Esophagus squamous epithelium (tissue), 5 donors: ENCODE measurements at places on chromosomes 4 and X.

- no peak for DNase-seq
These were observed 202.3 kb downstream of the NDST4 start for GRCh38 chr4:114911111-114911510.

- no peak for DNase-seq
These were observed 111.8 kb downstream of the TRAPPC11 start for GRCh38 chr4:183770906-183771305.

DNA sequence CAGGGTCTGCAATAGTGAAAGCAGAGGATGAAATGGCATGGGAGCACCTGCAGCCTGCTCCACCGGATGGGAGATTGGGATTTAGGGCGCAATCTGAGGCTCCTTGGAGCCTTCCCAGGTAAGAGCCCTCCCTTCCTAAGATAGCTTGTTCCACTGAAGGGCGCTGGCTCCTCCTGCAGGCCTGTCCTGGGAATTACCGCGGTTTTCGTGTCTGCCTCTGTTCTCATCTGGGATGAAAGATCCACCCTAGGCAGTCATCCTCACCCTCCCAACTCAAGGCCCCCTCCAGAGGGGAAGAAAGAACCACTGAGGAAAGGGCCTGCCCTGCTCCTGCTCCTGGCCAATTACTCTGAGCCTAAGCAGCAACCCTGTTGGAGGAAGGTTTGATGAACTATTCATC is 547.5 kb downstream of the SMARCA1 start:
- no peak for DNase-seq

- no peak for DNase-seq
These were observed 102.6 kb downstream of the MMRN1 start for GRCh38 chr4:89997171-89997704.

DNA sequence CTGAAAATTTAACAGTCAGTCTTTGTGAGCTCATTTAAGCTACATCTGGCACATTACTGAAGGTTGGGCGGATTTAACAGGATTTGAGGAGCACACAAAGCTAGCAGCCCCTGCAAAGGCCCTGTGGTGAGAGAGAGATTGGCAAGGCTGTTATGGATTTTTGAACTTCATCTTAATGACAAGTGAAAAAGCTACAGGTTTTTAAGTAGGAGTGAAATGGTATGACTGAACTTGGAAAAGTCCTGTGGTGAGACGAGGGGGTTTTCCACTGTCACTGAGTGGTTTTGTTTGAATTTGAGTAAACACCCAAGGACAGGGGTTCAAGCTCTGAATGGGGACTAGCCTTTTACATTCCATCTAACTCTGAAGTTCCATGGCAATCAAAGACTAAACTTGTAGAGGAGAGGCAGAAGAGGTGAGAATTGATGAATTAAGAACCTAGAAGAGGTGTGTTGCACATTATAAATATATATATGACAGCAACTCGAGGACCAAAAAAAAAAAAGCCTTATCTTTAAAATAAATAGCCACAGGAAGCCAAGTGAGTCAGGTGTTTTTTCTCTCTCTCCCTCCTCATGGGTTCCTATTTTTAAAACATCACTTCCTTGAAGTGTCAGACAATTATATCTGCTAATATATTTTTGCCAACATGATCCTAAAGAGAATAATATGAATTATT is 47.8 kb upstream of the CLNK start:
- no peak for DNase-seq

GRCh38 chr4:126548890-126549289 is 1083.9 kb upstream of the INTU start:
- no peak for DNase-seq

DNA sequence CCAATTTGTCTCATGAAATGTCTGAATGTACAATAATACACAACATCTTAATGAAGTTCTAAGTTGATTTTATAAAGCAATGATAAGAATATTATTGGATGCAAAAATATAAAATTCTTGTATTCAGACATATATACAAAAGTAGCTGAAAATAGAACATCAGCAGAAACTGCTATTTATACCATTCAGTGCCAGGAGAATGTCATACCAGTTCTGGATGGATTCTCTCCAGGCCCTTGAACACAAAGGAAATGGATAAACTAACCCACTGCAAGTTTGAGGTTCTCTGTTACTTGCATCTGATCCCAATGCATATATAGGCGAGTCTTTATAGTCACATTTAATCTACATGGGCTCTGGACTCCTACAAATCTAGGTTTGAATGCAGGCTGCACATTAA is 126.3 kb upstream of the KLF3 start:
- DNase-seq = no peak

- no peak for DNase-seq
These were observed 32.5 kb downstream of the HTRA3 start for GRCh38 chr4:8301851-8302730.

GRCh38 chr4:66574145-66574978 is 904.1 kb upstream of the EPHA5 start:
- no peak for DNase-seq

GRCh38 chrX:108412783-108413182 is 25.4 kb downstream of the COL4A6 start:
- DNase-seq = no peak

- DNase-seq = no peak
These were observed 72.3 kb downstream of the SOX3 start for GRCh38 chrX:140432346-140433175.

DNA sequence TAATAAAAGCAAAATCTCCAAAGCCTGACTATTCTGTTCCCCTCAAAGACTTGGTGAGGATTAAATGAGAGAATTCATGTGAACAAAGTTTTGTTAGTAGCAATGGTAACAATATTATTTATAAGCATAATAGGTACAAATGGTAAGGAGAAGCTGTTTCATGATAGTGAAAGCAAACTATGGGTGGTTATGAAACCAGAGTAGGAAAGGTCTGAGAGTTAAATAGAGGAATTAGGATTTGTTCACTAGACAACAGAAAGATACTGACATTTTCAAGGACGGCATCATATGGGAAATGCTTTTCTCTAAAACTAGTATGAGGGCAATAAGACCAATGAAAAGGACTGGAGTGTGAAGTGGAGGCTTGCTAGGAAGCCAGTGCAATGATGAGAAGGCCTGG is 128.6 kb upstream of the FTHL17 start:
- no peak for DNase-seq

GRCh38 chr4:139933104-139933503 is 220.9 kb downstream of the MAML3 start:
- DNase-seq = no peak

DNA sequence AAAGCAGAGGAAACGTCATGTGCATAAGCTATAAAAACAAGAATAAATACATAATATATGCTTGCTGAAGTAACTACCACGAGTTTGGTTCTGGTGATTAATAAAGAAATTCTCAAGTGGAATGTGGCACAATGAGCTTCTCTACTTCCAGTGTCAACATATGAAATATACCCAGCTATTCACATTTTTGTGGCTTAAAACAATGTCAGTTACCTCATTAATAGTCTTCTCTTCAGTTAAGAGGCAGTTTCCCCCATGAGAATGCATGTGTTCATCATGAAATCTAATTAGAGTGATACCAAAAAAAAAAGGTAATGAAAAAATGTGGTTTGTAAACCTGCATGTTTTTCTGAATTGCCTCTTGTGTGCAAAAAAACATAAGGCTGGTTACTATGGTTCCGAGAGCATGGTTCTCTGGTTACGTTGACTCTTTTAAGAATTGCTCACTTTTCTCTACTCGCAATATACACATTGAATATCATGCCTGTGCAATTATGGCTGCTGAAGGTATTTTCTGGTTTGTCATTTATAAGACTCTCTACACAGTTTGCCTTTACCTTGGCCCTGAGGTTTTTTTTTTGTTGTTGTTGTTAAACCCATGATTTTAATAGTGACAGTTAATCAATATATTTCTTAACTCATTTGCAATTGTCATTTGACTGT is 108.2 kb downstream of the PCDH7 start:
- DNase-seq = no peak

DNA sequence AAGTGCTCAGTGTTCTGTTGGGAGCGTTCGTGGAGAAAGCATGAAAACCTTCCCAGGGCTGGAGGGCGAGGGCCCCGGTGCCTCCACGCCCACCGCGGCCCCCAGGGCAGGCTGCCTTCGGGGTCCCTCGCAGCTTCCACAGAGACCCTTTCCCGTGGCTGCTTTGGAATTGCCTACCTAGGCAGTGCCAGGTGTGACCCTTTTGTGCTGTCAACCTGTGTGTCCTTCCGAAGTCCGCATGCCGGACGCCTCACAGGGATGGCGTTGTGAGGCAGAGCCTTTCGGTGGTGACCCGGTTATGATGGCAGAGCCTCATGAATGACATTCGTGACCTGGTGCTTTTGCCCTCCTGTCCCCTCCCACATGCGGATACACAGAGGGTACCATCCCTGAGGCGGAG is 17.4 kb downstream of the TMEM175 start:
- no peak for DNase-seq

DNA sequence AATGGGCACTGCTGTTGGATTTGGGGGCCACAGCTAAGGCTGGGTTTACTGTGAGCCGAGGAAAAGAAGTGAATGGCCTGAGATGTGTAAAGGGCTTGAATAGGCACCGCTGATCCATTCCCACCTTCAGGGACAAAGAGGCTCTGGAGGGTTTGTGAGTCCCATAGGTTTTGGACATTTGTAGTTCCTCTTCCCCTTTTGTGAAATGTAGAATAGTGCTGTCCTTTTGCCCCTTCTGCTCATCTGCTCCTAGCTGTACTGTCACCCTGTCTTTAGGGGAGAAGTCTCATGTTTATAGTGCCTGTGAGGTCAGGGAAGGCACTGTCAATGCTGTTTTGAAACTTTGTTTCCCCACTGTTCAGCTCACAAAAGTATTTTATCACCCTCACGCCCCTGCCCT is 26.4 kb upstream of the CLCN4 start:
- no peak for DNase-seq

DNA sequence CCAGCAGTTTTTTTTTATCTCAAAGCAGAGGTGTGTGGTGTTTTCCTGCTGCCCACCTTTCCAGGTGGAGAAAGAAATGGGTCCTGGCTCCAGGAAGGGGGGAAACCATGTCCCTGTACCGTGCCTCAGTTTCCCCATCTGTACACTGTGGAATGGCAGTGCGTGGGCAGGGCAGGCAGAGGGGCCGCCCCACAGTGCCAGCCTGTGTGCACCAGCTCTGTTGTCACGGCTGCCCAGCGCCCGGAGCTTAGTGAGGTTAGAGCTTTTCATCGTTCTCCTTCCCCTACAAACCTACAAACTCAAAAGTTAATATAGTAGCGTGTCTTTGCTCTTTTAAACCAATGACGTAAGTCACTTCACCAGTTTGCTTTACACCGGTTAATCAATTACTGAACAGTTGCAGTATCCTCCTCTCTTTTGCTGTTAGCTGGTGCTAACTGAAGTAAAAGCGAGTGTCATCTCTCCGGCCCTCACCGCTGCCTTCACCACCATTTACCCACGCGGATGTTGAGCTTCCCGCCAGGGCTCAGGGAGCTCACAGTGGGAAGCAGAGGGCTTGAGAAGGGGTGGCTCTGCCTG is 114.8 kb upstream of the ADRA2C start:
- no peak for DNase-seq

DNA sequence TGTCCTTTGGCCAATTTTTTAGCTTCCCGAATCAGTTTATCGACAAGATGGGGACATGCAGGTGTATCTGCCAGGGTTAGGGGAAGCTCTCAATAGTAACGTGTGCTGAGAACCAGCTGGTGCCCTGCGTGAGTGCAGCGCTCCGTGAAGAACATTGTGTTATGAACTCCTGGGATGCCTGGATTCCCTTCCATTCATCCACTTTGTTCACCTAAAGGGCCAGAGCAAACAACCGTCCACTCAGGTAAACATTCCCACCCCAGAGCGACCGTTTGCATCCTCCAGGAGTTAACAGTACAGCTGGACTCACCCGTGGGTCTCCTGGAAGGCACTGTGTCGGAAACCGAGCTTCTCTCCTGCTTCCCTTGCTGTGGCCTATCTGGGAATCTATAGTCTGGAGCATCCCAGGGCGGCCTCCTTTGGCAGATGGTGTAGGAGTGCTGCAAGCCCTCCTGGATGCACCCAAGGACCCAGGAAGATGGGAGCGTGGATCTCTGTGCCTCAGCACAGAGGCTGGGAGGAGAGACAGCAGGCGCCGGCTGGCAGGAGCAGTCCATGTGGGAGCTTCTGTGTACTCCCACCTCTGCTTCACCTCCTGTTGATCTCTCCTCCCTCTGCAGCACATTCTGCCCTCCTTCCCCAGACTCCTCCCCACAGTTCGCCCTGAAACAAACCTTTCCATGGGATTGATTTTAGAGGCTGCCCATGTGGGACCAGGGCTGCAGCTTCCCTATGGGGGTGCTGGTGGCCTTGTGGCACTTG is 62.7 kb downstream of the SHROOM2 start:
- no peak for DNase-seq

DNA sequence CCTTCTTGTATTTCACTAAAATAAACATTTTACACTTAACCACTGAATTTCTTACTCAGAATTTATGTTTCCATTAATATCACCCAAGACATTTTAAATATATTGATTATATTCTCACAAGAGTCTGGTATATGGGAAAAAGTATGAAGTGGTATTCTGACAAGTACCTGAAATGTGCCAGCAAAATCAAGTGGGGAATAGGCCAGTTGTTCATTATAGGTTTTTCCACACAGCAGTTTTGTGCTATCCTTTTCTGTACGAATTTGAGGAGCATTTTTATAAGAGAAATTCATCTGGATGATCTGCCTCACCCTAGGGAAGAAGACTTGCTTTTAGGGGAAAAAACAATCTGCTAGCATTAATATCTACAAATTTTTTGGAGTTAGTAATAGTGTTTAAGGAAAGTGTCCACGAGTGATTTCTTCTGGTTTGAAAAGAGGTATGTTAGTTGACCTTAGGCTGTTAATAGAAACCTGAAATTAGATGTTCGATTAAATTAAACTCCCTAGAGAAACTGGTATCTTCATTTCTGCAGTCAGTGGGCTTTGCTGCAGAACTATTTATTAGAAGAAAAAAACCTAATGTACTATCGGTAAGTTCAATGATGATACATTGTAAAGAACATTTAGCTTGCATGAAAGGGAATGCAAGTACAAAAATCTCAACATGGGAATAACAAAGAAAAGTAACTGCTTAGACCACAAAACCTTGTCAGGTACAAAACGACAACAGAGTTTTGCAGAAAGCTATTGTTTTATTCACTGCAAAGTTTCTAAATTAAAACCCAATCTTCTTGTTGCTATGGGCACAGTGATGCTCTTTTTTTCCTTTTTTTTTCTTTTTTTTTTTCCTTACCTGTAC is 1.8 kb downstream of the KLF3 start:
- no peak for DNase-seq

DNA sequence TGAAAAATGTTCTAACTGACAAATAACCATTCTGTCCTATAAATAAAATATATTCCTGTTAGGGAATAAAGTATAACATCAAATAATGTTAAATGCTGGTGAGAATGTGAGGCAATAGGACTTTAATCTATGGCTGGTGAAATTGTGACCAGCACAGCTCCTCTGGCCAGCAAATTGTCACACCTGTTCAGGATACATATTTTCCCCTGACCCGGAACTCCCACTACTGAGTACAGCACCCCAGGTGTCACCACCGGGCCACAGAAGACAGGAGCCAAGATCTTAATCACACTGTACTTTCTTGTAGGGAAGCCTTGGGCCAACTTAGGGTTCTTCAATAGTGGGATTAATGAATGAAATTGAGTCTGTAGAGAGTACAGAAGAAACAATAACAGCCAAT is 33.2 kb downstream of the C4orf33 start:
- no peak for DNase-seq
